Fibroblast of skin of right biceps (primary cell): ENCODE measurements at places on chromosomes 4 and X.

DNA sequence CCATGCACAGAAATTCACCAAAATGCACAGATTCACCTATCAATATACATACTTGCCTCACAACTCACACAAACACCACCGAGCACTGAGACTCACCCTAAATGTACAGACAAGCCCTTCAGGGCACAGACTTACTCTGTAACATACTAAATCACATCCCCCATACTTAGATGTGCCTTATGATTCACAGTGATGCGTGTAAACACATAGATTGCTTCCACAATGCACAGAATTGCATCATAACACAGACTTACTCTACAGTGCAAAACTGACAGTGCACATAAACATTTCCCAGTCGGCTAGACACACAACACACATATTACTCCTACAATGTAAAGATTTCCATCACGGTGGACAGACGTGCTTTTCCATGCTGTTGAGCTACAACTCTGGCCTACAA, 6.2 kb downstream of the LINC00632 start:
- peak; percentile 68 for DNase-seq

GRCh38 chr4:121484633-121485032, 103.8 kb upstream of the QRFPR start:
- peak; percentile 58 for DNase-seq

- peak; percentile 21 for DNase-seq
These were observed 47.5 kb downstream of the PKD2 start for GRCh38 chr4:88054901-88055300.

DNA sequence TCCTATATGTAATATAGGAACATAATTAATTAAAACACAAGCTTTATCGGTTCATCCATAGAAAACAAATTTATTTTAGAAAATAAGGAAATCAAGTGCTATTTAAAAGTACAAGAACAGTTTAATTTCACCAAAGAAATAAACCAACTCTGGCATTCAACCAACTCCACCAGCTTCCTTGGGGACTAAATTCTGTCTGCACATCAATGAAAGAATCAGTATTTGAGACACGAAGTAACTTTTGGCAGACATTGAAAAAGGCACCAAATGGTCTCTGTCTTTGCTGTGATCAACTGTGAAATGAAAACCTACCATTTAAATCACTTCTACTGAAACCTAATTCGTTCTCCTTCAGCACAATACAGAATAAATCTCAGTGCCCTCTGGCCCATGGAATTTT, 719.7 kb upstream of the GRIA3 start:
- DNase-seq: no peak

- no peak for DNase-seq
These were observed 177.2 kb downstream of the TRIML1 start for GRCh38 chr4:188316391-188316790.
